ENCODE measurements at places on chromosomes 5 and 9.

DNA sequence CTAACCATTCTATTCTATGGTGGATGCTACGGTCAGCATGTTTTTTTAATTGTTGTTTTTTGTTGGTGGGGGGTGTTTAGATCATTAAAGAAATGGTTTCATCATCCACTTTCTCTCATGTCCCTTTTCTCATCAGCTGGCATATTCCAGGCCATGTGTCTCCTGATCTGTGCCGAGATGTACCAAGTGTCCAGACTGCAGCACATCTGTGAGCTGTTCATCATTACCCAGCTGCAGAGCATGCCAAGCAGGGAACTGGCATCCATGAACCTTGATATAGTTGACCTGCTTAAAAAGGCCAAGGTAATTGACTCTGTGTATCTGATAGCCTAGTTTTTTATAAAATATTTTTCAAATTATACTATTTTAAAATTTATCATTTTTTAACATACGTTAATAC is 38.9 kb downstream of the GLRX start:
- DNase-seq, result no peak

GRCh38 chr5:125199373-125199772 is 452.9 kb upstream of the ZNF608 start:
- DNase-seq, result no peak

- no peak for DNase-seq
These were observed 12.2 kb upstream of the SPINK4 start for GRCh38 chr9:33227741-33228140.

DNA sequence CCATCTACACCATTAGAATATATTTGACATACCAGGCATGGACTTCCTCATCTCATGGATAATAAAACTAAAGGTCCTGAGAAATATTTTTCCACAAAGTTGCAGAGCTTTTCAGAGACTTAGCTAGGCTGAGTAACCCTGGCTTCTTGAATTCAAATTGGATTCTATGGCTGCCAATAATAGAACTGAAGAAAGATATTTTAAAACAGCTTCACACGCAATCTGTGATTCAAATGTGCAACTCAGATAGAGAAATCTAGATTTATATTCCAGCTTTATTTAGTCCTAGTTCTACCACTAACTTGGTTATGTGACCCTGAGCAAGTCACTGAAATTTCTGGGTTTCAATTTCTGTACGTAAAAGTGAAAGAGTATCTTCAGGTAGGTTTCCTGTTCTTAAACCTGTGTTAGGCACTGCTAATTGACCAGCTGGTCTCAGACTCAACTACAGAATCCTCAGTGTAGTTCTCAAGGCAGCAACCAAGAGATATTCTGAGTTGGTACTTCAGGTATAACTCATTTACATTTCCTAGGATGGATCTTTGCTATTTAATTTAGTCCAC is 235.3 kb downstream of the GABRB2 start:
- DNase-seq, result no peak

DNA sequence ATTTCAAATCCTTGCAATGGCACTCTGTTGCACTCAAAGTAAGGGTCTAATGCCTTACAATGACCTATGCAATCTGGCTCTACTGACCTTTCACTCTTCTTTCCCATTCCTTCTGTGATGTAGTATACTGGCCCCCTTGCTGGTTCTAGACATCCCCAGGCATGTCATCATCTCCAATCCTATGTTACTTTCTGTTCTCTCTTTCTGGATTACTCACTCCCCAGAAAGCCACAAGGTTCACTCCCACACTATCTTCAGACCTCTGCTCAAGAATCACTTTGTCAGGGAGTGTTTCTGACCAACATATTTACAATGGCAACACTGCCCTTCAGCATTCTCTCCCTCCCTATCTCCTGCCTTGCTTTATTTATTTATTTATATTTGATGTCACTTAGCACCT is 802.2 kb upstream of the WWC1 start:
- DNase-seq, result no peak

GRCh38 chr9:17863213-17863883 is 284.5 kb downstream of the SH3GL2 start:
- no peak for DNase-seq

- no peak for DNase-seq
These were observed 18.8 kb downstream of the HAPLN1 start for GRCh38 chr5:83701886-83702285.

DNA sequence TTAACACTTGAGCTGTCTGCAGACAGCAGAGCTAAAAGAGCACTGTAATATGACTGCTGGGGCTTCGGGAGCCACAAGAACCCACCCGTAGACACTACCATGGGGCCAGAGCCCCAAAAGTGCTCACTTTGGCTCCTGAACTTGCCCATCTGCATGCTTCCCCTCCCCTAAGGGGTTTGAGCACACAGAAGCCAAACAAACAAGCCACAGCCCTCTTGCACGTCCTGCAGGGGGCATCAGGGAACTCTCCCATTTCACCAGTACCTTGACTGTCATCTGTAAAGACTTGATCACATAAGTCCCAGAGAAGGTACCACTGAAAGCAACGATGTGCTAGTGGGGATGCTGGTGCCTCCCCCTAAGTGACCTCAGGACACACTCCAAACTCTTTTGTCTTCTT is 681.8 kb downstream of the SEMA5A start:
- DNase-seq, result peak; percentile 33

DNA sequence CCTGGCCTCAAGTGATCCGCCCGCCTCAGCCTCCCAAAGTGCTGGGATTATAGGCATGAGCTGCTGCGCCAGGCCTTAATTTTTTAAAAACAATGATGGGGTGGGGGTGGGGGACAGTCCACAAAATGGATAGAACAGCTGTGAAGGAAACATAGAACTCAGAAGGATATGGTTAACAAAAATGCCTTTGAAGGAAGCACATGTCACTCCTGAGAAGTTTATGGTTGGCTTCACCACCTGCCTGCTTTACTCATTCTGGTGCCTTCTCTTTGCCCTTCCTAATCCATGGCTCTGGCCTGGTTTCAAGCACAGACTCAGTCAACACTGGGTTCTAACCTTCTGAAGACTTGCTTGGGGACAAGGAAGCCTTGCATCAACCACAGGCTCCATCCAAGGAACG is 10.3 kb downstream of the BAG1 start:
- no peak for DNase-seq

GRCh38 chr5:22500556-22500955 is 352.6 kb downstream of the CDH12 start:
- DNase-seq, result no peak

DNA sequence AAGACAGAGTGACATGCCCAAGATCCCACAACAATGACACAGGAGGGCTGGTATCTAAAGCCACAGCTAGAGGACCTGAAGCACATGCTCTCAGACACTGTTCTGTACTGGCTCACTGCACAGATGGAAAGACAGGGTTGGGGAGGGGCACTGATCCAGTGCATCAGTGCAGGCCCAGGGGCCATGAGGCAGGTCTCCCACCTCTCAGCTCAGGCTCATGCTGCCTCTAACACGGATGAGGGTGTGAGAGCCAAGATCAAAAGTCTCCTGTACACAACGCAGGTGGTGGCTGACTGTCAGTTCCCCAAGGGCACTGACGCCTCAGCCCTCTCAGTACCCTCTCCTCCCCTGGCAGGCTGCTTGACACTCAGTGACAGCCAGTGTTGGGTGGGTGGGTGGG is 10.9 kb downstream of the RAPGEF1 start:
- DNase-seq, result no peak

GRCh38 chr5:148855249-148856008 is 29.0 kb downstream of the ADRB2 start:
- no peak for DNase-seq

DNA sequence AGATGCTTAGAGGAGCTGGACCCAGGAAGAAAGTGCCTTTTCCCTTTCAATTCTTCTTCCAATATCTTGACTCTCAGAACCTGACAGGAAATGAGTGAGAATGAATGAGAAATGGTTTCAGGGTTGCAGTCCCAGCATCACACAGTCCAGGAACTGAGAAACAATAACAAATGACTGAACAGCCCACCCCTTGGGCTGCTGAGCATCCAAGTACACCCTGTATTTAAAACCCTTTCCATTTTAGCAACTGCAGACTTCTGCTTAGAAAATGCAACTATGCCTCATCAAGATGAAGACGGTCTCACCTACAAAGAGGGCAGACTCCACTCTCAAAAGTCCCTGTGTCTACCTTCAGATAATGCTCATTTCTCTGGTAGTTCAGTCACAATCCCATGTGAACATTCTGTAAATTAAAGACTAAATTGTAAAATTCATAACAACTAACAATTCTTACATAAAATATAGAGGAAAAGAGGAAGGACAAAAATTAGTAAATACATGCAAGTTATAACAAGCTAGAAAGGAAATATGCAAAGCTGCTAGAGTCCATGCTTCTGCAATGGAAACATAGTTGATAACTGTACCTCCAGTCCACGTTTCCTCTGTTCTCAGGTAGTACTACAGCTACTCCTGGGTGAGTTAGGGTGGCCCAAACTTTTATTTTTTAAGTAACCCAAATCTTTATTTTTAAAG is 316.5 kb downstream of the ICE1 start:
- DNase-seq, result no peak

DNA sequence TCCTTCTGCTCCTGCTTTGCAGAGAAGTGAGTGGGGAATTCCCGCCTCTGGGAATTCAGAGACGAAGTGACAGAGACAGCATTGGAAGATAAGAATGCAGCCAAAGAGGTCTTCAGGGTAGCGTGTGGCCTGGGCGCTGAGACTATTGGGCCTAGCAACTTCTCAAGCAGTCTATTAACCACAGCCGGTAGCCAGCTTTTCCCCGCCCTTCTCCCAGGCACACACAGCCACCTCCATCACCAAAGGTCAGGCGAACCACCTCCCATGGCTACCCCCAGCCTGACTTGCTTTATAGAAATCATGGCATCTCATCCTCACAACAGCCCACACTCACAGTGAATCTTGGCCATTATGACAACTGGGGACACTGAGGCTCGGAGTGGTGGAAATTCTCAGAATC is 124.2 kb downstream of the KCNIP1 start:
- no peak for DNase-seq

- DNase-seq, result no peak
These were observed 140.8 kb downstream of the CAMK4 start for GRCh38 chr5:111364992-111365391.

DNA sequence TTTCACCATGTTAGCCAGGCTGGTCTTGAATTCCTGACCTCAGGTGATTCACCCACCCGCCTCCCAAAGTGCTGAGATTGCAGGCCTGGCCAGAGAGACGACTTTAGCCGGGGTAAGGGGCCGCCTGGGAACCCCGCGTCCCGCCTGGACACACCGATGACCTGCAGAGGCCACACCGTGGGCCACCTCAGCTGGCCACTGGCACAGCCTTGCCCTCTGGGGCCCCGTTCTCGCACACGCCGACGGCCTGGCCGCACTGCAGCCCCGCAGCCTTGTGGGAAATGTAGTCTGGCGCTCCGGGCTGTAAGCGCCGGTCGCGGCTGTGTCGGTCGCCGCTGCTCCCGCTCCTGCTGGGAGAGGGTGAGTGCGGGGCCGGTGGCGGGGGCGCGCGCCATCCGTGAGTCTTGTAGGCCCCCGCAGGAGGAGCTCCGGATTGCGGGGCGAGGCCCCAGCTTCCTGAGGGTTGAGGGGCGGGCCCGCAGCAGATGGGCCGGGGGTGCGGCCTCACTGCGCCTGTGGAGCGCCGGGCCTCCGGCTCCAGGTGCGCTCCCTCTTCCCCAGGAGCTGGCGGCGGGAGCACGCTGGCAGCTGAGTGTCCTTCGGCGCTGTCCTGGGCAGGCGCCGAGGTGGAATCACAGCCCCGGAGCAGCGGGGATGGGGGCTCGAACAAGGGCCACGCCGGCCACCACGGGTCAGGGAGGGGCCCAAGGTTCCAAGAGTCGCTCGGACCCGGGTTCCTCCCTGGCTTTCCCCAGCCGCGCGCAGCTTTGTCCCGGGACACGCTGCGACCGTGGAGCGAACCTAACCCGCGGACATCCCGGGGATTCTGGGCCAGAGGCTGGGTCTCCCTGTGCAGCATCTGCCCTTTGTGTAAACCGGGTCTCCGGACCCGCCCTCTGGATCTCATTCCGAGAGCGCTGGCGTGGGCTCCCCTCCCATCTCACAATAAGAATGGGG is at the start of gene ZFP2:
Gene ZFP2, plus strand, starts transcription at position 299 of the 957 bp plus-strand sequence. CDS start 35,401 bp downstream, outside the sequence.
- DNase-seq, result no peak
